ENCODE measurements at places on chromosomes 2 and 18.

DNA sequence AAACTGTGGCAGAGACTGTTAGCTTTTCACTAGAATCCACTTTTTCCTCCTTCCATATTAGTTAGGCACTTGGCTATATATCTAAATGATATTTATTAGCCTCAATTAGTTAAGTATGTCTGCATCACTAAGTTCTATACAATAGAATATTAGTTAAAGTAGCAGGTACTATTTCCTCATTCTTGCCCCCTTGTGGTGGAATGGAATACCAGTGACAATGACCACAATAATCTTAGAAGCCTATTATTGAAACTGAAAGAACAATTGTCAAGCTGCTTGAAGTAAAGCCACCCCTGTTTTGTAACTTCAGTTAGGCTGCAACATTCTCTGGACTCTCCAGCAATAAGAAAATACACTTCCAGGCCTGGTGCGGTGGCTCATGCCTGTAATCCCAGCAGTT lies 476.3 kb upstream of the VWC2L start:
- DNase-seq = peak; percentile 7

DNA sequence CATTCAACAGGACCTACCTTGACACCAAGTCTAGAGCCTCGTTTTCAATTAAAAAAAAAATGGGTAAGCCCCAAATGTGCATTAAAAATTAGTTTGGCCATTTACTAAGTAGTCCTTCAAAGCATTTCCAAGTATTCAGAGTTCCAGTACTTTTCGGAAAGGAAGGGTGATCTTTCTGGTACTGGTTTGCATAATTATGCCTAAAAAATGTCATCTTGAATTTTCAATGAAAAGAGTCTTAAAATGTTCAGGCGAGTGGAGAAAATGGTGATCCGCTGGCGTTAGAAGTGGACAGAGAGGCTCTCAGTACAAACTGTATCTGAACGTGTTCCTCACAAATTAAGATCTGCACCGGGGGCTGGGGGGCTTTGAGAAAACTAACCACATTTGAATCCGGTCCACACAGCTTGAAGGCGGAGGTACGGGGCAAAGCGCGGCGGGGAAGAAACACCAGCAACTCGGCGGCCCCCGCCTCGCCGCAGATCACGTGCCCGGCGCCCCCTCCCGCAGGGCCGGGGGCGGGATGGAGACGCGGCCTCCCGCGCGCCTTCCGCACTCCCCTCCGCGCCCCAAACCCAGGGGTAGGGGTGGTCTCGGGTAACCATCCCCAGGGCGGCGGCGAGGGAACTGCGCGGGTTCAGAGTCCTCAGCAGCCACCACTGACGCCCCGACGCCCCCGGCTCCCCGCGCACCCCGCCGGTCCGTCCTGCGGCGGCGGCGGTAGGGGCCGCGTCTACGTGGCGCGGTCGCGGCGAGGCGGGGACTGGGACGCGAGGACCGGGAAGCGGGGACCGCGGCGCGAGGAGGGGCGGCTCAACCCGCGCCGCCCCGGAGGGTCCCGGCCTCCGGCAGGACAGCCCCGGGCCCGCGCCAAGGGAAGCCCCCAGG lies 564 bp downstream of the LPIN2 start:
- peak; percentile 61 for DNase-seq

- DNase-seq = no peak
Measured at GRCh38 chr2:152499896-152500735, 165.1 kb downstream of the FMNL2 start.

- no peak for DNase-seq
Measured at GRCh38 chr2:187169864-187170263, 278.2 kb downstream of the CALCRL start.

DNA sequence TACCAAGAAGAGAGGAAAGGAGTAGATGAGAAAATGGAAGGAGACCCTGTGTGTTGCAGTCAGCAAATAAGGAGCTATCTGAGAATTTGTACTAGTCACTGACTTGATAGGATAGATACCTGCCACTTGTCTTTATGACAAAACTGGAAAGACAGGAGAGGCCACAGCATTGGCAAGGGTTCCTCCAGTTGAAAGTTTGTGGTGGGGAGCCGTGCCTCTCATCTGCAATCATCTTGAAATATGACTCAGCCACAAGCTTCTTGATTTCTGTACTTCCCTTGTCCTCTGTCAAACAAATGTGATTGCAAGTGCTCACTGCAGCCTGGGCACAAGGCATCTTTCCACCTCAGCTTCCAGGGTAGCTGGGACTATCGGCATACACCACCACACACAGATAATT lies 99.1 kb downstream of the GREB1L start:
- DNase-seq = no peak

GRCh38 chr2:183070942-183071844 lies 7.4 kb upstream of the DUSP19 start:
- DNase-seq = peak; percentile 9

DNA sequence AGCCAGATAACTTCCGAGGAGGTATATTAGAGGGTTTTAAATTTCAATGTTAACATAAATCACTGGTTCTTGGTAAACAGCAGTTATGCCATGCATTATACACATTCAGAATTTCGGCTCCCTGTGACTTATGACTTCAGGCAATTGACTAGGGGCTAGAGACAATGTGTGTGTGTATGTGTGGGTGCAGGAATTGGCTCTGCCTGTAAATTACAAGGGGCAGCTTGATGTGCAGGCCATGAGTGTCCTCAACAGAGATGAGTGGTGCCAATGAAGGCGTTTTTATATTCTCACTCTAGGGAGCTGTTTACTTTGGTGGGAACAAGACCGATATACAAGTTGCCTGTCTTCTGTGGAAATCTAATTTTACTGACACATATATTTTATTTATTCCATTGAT lies 161.6 kb downstream of the CSRNP3 start:
- DNase-seq = no peak

- DNase-seq = peak; percentile 57
Measured at GRCh38 chr2:86518481-86518880, 44.8 kb downstream of the CHMP3 start.

GRCh38 chr2:188628989-188629752 lies 337.5 kb downstream of the GULP1 start:
- no peak for DNase-seq

- no peak for DNase-seq
Measured at GRCh38 chr18:44123743-44124142, 556.9 kb upstream of the SETBP1 start.

DNA sequence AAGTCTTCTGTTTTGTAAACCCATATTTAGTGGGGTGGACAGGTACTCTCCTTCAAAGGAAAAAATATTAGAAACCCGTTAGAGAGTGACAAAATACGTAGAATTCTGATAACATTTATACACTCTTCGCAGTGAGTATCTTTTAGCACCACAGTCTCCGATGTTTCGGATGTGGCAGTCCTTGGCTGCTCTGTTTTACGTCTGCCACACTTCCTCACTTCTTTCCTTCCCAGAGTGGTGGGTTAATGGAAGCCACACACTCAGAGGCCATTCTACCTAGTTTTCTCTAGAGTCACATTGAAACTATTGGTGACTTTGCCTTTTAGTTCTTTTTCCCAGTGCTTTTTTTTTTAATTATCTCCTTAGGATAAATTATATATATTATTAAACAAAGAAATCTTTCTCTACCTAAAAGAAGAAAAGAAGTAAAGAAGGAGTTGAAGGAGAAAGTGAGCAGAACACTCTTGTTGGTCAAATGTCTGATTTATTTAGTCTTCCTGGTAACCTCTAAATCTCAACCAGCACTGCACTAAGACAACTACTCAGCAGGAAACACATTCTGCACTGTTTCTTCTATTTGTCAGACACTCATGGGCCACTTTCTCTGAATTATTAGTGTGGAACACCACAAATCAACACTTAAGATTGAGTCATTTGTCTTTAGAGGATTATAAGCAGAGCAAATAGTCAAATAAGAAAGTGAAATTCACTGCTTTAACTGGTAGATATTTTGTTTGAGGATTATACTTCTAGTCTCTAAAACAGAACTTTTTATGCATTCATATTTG lies 451.3 kb upstream of the TMEFF2 start:
- no peak for DNase-seq

DNA sequence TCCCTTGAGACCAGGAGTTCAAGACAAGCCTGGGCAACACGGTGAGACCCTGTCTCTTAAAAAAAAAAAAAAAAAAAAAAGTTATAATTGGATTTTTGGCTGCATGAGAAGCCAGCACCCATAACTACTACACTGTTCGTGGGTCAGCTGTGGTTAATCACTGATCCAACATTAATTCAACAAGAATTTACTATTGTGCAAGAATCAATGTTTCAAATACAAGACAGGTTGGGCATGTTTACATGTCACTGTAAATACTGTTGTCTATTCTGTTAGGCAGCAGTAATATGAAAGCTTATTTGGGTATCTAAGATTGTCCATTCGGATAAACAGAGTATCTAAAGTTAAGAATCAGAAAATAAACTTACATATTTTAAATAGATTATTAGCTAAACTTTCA lies 62.3 kb downstream of the ESCO1 start:
- no peak for DNase-seq

- no peak for DNase-seq
Measured at GRCh38 chr2:174787487-174788205, 23.4 kb upstream of the CHRNA1 start.

DNA sequence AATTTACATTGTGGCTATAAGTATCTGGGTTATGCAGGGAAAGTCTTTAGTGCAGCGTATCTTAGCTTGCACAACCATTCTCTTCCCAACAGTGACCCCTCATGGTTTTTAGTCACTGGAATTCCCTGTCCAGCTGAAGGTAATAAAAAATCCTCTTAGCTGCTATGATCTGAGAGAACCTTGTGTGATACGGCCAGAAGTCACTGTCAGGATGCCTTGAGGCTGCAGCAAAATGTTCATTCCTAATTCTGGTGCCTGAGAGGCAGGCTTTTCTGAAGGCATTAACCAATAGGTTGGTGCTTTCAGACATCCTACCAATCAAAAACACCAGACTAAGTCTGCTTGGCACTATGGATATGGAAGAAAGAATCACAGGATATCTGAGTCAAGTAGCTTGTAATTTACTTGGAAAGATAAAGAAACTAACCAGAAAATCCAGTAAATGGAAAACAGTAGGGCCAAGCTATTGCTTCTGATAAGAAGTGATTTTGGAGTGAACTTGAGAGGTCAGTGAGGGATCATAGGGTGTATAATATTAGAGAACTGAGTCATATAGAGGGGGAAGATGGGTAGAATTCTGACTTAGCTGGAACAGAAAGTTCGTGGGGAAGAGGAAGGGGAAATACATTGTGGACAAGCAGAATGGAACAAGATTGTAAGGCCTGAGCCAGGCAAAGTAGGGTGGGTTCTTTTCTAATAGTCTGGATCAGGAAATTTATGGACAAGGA lies 89.0 kb upstream of the SLC14A2 start:
- DNase-seq = no peak

DNA sequence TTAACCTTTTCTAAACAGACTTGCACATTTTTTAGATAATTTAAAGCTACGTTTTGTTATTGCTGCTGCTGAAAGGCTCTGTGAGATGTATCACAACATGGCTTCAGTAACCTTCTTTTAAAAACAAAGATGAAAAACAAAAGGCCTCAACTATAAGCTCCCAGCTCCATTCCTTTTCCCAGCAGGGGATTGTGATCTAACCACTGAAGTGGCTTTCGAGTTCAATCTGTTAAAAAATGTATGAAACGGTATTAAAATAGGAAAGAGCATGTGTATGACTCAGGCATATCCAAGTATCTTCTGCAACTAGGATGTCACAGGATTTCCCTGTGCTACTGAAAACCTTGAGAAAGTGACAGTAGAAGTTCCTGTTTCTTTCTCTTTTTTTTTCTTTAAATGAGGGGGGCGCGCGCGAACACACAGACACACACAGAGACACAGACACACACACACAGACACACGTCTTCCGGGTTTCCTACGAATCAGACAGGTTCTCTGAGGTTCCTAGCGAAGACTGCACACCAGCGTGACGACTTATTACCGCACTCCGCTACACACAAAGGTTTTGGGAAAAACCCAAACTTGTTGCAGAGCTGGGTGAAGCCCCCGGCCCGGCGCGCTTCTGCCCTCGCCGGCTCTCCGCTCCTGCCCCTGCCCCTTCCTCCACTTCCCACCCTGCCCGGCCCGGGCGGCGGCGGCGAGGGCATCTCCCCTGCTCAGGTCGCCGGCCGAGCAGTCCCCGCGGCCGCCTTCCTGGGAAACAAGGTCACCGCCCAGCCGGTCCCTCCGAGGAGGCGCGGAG lies 86.8 kb downstream of the RBMS1 start:
- peak; percentile 80 for DNase-seq

DNA sequence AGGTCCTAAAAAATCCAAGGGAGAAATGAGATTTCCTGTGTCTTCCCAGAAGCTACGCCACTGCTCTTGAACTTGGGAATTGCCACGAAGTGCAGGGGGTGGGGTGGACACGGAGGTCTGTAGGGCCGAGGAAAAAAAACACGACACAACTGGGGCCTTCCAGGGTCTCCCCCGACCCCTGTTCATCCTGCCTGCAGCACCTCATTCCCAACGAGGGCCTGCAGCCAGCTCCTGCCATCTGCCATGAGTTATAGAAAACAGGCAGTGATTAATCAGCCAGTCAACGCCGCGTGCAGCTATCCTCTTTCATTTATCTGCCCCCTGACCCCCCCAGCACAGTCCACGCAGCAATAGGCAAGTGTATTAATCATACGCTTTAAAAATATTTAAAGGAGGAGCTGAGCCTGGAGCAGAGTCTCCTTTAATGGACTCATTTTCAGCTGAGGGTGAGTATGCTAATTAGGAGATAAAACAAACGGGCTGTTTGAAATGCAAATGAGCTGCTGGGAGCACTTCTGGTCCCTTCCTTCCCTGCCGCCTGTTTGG lies 209.9 kb downstream of the TFCP2L1 start:
- DNase-seq = no peak

DNA sequence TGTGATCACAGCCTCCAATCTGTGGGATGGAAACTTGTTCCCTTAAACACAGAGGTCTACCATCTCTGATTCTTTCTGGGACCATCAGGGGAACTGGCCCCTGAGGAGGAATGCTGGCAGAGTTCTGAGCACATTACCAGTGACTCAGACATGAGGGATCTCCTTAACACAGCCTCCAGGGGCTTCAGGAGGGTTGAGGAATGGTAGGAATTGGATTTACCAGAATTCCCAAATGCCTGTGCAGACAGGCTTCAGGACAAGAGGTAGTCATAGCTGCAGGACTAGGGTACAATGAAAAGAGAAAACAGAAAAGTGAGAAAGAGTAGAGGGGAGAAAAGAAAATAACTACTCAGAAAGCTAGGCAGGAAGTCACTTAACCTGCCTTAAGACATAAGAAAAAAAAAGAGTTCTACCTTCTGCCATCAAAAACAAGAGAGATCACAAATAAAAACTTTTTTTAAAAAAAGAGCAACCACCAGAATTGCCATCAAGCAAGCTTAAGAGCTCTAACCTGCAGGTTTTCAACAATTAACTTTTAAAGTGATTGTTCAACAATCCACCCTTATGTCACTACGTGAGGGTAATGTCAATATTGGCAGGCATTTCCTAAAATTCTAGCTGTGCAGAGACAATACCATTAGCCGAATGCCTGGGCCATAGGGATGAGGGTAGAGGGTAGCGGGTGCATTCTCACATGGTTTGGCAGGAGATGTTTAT lies 524.4 kb downstream of the BCL11A start:
- DNase-seq = no peak

GRCh38 chr2:153872311-153873051 lies 759 bp downstream of the GALNT13 start:
- DNase-seq = no peak

- DNase-seq = peak; percentile 62
Measured at GRCh38 chr18:74896390-74896991, 298.8 kb downstream of the ZNF407 start.

Data from CD4-positive, alpha-beta T cell treated with Interleukin-6 for 4 hours (primary cell).